ENCODE measurements at places on chromosomes 5 and 9.

- no peak for DNase-seq
Measured at GRCh38 chr9:121207371-121207940, 5.8 kb upstream of the RAB14 start.

- DNase-seq = no peak
Measured at GRCh38 chr5:83964271-83964670, 243.6 kb upstream of the HAPLN1 start.

GRCh38 chr9:125851979-125852378 lies 104.8 kb downstream of the PBX3 start:
- no peak for DNase-seq

- DNase-seq = no peak
Measured at GRCh38 chr5:40436535-40437237, 243.0 kb upstream of the PTGER4 start.

DNA sequence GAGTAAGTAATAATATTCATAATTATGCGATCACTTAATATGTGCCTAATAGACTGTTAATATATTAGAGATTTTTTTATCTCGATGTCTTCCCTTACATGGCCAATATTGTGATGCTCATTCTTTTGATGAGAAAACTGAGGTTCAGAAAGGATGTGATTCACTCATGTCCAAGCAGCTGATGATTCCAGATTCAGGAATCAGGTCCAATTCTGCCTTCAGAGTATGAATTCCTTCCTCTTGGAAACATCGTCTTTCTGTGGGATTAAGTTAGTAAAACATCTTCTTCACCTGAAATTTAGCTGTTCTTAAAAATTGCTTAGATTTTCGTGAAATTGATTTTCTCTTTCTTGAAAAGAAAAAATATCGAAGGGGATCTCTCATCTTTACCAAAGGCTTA lies 242.5 kb upstream of the RFX3 start:
- no peak for DNase-seq

DNA sequence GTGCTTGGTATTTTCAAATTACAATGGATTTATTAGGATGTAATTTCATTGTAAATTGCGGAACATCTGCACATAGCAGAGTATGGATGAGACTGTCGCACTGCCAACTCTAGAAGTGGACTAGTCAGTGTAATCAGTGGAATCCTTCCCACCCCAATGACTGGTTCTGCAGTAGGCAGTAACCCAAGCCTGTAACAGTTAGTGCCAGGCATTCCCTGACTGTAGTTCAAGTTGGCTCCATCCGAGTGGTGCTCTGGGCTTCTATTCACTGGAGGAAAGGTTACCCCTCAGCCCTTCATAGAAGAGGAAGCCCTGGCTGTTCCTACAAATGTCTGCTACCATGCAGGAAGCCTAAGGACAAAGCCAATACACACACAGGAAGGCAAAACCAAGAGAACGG lies 23.2 kb downstream of the AK3 start:
- no peak for DNase-seq

DNA sequence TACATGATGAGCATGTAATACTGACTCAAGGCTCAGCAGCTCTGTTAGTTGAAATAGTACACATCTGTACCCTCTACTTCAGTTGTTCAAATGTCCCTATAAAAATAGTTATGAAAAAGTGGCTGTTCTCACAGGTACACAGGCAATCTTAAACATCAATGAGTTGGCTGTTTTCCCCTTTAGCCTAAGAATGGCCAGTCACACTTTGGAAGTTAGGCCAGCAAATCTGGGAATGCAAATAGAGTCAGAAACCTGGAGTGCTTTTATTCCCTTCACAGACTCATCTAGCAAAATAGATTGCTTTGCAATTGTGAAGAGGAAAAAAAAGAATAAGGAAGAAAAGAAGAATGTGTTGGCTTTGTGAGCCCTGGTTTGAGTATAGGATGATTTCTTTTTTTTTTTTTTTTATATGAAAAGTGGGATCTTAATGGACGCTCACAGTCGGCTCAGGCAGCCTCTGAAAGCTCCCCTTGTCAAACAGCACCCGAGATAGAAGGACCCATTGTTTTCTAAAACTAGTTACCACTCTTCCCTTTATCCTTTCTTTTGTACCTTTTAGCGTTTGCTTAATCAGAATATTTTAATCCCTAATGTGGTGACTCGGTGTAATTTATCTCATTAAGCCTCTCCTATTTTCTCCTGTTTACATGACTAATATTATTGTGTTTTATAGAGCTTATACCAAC lies 27.9 kb upstream of the TLE1 start:
- DNase-seq = no peak
